ENCODE measurements at places on chromosomes 5 and 9.

GRCh38 chr5:96087939-96088338 is 126.3 kb upstream of the ELL2 start:
- no peak for DNase-seq

DNA sequence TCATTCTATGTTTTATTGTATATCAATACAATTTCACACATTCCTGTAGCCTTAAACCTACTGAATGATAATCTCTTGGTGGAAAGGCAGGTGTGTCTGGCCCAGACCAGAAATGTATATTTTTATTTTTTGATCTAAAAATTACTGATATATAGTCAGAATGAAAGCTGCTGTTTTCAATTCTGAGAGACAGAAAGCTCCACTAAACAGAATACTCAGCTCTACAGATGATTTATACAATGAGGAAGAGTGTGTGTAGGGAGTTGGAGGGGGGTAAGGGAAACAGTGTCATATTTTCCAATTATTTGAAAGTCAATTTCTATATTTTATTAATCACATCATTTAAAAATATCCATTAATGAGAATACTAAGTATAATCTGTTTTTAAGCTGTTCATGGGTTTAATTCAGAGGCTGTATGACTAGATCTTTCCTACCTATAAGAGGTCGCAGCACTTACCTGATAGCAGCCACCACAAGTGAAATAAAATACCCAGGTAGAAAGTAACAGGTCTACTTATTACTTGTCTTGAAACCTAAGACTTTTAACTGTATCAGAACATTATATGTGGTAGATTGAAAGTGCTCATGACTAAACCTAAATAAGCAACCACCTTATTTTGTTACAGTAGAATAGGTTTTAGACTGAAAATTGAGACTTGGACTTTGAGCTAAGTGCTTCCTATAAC is 183.4 kb downstream of the TMC1 start:
- no peak for DNase-seq

- no peak for DNase-seq
Observed at GRCh38 chr5:52799358-52799982, 11.8 kb downstream of the ITGA1 start.

- no peak for DNase-seq
Observed at GRCh38 chr5:93717162-93717561, 24.2 kb downstream of the POU5F2 start.

DNA sequence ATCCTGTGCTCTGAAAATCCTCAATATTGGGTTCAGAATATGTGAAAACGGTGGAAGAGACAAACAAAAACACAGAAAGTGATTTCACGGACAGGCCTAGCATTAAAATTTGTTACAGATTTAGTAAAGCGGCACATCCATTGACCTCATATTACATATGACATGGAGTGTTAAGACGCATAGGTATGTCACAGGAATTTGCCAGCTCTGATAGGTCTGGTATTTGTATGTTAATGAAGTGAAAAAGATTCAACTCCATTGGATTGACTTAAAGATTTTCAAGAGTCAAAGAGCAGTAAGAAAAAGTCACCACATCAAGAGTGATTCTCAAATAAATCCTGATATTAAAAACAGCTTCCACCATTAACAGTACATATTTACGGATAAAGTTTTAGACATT is 396.5 kb upstream of the SEMA6A start:
- no peak for DNase-seq

DNA sequence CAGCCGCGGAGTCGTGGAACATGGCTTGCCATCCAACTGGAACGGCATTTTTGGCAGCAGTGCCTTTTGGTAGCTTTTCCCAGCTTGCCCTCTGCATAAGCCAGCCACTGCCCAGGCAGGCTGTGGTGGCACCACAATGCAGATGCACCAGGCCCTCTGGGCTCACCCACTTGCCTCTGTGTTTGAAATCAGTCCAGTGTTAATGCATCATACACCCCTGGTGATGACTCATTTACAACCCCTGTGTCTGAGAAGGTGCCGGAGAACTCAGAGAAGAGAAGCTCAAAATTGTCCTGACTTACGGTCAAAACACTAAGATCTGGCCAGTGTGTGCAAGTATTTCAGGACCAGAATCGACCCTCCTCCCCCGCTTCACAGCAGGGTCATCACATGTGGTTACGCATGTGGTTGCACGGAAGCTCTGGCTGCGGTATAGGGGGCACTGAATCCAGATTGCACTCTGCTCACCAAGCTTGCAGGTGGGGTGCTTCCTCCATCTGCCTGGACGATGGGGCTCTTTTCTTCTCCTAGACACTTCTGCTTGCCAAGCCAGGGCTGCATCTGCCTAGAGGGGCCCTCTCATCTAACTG is 66.5 kb upstream of the SMIM15 start:
- no peak for DNase-seq

Data from activated CD8-positive, alpha-beta memory T cell treated with anti-CD3 and anti-CD28 coated beads for 4 hours (primary cell).